ENCODE measurements at places on chromosomes 5 and 9.

GRCh38 chr5:140322751-140323731 lies 20.1 kb upstream of the PFDN1 start:
- DNase-seq, result no peak
- H3K4me1 ChIP-seq, result peaks cover 11% of the 10 kb centered on the region
- H3K36me3 ChIP-seq, result no peaks in the 10 kb centered on the region

DNA sequence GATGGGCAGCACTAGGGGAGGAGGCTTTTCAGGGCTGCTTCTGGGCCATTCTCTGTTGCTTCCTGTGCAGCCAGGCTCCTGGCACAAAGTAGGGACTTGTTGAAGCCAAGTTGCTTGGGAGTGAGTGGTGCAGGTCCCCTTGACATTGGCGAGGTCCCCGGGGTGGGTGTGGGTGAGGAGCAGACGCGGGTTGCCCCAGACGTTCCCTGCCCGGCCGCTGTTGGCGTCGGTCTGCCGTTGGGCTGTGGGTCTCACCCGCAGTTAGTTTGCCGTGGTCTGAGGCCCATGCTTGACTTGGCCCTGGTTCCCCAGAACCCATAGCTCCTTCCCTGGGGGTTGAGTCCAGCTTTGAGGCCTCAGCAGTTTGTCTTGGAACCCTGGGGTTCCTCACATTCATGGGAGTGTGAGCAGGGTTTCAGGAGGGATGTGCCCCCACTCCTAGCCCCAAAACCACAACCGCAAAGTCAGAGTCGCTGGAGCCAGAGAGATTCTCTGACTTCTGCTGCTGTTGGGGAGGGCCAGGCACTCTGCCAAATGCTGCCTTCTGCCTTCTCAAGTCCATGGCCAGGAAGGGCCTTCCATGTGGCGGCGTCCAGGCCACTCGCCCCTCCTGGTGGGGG lies 77.5 kb downstream of the RXRA start:
- H3K36me3 ChIP-seq, result peaks cover 14% of the 10 kb centered on the region
- peak overlapping the region; percentile 65 for H3K27ac ChIP-seq
- no peak for DNase-seq
- peaks cover 26% of the 10 kb centered on the region for H3K4me1 ChIP-seq

DNA sequence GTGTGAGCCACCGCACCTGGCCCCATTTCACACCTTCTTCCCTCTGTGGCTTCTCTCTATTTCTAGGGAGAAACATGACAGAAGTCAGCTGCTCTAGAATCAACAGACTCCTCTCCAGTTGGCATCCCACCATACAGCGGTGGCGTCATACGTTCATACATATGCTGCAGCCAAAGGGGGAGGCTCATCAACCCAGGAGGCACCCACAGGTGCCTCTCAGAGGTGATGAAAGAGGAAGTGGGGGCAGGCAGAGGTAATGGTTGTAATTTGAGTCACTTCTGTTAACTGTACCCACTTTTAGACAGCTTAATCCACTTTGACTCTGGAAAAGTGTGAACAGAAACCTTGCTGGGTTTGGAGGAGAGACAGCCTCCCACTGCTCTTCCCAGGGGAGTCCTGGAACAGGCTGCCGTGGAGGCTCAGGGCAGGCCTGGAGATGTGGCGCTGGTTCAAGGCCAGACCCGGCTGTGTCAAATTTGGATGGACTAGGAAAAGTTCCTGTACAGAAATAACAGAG lies 47.3 kb upstream of the SUB1 start:
- peaks cover 76% of the 10 kb centered on the region for H3K4me1 ChIP-seq
- peaks cover 33% of the 10 kb centered on the region for H3K36me3 ChIP-seq
- peak overlapping the region; percentile 82 for H3K27ac ChIP-seq
- H3K27me3 ChIP-seq, result no peaks in the 10 kb centered on the region

DNA sequence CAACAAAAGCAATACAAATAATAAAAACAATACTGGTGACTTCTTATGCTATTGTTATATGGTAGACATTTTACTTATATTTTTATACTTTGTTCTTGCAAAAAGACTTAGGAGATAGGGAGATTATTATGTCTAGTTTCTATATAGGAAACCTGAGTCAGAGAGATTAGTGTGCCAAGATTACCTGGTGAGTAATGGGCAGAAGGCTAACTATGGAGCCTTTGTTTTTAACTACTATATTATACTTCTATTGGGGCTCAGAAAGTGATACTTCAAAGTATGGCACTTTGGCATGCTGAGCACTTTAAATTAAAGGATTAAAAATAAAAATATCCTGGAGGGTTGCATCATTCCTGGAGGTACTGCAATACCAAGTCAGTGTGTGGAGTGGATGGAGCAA lies 117.5 kb upstream of the CLINT1 start:
- H3K4me3 ChIP-seq, result no peak overlapping the region
- no peaks in the 10 kb centered on the region for H3K36me3 ChIP-seq
- H3K4me1 ChIP-seq, result no peaks in the 10 kb centered on the region
- no peak for DNase-seq
- peaks cover 32% of the 10 kb centered on the region for H3K27me3 ChIP-seq

- H3K36me3 ChIP-seq, result peaks cover 3% of the 10 kb centered on the region
- no peak for DNase-seq
- H3K27ac ChIP-seq, result no peak overlapping the region
- H3K27me3 ChIP-seq, result no peaks in the 10 kb centered on the region
- H3K4me1 ChIP-seq, result no peaks in the 10 kb centered on the region
- H3K4me3 ChIP-seq, result no peak overlapping the region
Observed at GRCh38 chr5:172901012-172901780, 58.0 kb upstream of the RPL26L1 start.

GRCh38 chr9:97510797-97511654 lies 9.6 kb downstream of the TMOD1 start:
- peaks cover 1% of the 10 kb centered on the region for H3K27me3 ChIP-seq
- H3K27ac ChIP-seq, result peak overlapping the region; percentile 42
- no peak for DNase-seq
- peaks cover 15% of the 10 kb centered on the region for H3K4me1 ChIP-seq
- no peak overlapping the region for H3K4me3 ChIP-seq

DNA sequence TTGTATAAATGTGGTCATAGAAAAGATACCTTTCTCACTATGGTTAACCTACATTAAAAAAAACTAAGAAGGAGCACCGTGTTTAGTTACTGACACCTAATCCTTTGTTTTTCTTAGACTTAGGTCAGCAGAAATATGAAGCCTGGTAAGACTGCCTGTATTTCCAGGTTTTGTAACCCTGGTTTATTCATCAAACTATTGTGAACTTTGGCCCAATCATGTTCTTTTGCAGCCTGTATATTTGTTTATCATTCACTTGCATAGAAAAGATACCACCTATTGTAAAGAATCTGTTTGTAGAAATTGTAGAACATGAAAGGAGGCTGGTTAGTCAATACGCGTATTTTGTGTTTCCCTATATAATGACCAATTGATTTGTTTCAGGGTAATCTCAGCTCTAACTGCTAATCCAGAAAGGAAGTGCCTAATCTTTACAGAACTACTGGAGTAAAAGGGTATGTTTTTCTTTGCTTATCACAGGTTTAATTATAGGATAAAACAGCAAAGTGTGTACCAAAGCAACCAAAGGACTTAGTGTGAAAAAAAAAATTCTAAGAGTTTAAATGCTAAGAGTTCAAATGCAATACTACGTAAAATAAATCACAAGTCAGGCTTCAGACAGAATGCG lies 103.6 kb downstream of the LURAP1L start:
- no peak overlapping the region for H3K4me3 ChIP-seq
- no peaks in the 10 kb centered on the region for H3K36me3 ChIP-seq
- H3K27ac ChIP-seq, result no peak overlapping the region
- no peak for DNase-seq
- H3K27me3 ChIP-seq, result no peaks in the 10 kb centered on the region

DNA sequence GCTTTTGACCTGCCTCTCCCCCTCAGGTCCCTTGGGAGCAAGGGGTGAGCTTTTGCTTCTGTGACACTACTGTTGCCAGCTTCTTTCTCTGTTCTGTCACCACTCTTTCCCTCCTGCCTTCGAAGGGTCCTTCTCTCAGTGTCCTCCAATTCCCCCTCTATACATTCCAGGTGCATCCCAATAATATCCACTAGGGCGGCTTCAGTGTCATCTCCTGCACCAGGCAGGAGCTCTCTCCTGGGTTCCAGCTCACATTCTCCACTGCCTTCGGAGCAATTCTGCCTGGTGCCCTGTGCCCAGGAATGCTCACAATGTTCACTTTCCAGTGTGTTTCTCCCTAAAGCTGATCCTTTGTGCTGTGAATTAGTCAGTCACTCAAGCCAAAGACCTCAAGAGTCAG lies 83.9 kb upstream of the CXCL14 start:
- H3K27ac ChIP-seq, result no peak overlapping the region
- no peaks in the 10 kb centered on the region for H3K36me3 ChIP-seq
- H3K4me1 ChIP-seq, result peaks cover 3% of the 10 kb centered on the region
- H3K27me3 ChIP-seq, result peaks cover 4% of the 10 kb centered on the region

Measured in activated T-helper 2 cell treated with anti-CD3 and anti-CD28 coated beads, Interferon-gamma antibody, Interleukin-2, Interleukin-4, amounts not matched to agents 10 μg/mL and 5 μg/mL and 100 μg/mL, durations not matched to agents 14 hours and 24 hours and 36 hours (primary cell).